Epithelial cell of umbilical artery (primary cell): ENCODE measurements at places on chromosomes 7 and 10. TPM values are rescaled to one million over a fixed set of nuclear protein-coding genes. Genes with fewer than 3 reads are reported as not detected.

Gene TRA2A
- total RNA-seq, result 29.9 and 51.2 TPM in 2 replicates

Gene PRLHR
- not detected in 2 replicates for total RNA-seq

Gene XRCC2
- 4.4 and 4.5 TPM in 2 replicates for total RNA-seq

Gene SP8
- total RNA-seq, result not detected in 2 replicates

Gene DNAJC12
- total RNA-seq, result 2.9 and 4.2 TPM in 2 replicates

Gene ASZ1
- total RNA-seq, result not detected in 2 replicates

Gene PIK3CG
- 2.9 and 6.7 TPM in 2 replicates for total RNA-seq

Gene C10orf143
- total RNA-seq, result 0.65 and 0.91 TPM in 2 replicates

Gene CAV2
- total RNA-seq, result 150 and 198 TPM in 2 replicates

Gene FAM25G
- not detected in 2 replicates for total RNA-seq
